Cardiac muscle cell (in vitro differentiated cells and primary cell): ENCODE measurements at places on chromosomes 7 and 10. TPM values are rescaled to one million over a fixed set of nuclear protein-coding genes. Genes with fewer than 3 reads are reported as not detected.

Gene VIPR2
- 2.2 and 2.7 TPM in 2 replicates for total RNA-seq

Gene IQCE
- 23.4 and 41.4 TPM in 2 replicates for total RNA-seq

GRCh38 chr10:26357203-26357602 is 80.9 kb upstream of the APBB1IP start:
- DNase-seq, result no peak

- peak; percentile 36 for DNase-seq
These were observed 982 bp downstream of the COBL start for GRCh38 chr7:51315393-51316261.

DNA sequence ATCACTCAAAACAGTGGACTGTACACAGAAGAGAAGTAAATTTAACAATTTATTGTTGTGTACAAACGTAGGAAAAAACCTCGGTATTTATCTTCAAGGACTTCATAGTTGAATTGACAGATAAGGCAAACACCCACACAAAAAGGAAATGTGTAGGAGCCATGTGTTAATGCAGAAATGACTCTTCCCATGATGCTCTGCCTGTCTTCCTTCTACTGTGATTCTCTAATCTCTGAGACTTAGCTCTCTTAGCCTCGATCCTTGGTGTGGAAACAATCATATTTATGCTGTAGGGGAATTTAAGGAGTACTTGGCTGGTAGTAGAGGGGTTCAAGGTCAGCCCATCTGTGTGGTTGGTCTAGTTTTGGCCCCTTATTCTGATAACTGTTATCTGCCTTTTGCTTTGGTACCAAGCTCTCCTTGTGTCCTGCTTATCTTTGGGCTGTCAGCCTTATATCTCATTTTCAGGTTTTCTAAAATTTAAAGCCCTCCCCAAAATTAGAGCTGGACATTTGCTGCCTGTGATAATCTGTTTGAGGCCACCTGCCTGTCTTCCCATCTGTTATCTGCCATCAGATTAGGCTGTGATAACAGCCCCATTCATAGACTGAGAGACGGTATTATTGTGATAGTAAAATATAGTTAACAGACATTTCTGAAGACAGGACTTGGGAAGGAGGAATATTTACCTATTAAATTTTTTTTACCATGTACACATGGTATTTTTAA is 81.7 kb downstream of the GPR85 start:
- DNase-seq, result no peak

DNA sequence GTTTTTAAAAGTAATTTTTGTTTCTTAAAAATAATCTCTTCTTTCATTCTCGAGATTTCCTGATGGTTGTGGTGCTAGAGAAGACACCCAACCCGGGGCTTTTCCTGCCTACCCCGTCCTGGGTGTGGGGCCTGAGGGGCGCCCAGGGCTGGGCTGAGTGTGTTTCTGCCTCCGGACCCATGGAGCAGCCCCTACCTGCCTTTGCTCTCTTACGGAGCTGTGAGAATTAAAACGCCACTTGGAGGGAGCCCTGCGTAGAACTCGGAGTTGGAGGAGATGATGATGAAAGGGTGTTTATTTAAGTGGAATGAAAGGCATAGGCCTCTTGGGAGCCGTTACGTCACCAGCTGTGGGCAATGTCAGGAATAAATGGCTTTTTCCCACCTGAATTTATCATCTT is 261.8 kb upstream of the SHH start:
- no peak for DNase-seq

DNA sequence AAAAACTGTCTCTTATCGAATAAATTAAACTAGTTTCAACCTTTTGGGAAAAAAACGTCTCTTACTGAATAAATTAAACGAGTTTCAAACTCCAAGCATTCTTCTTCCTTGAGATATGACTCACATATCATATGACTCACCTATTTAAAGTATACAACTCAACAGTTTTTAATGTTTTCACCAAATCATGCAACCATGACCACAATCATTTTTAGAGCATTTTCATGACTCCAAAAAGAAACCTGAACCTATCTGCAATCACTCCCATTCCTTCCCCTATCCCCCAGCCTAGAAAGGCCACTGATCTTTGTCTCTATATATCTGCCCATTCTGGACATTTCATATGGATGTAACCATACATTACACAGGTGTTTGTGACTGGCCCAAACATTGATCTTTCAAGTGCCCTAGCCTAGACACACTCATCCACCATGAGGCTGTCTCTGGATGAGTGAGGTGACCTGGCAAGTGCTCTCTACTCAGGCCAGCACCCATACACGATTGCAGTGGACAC is 115.3 kb downstream of the PIP4K2A start:
- DNase-seq, result peak; percentile 53

DNA sequence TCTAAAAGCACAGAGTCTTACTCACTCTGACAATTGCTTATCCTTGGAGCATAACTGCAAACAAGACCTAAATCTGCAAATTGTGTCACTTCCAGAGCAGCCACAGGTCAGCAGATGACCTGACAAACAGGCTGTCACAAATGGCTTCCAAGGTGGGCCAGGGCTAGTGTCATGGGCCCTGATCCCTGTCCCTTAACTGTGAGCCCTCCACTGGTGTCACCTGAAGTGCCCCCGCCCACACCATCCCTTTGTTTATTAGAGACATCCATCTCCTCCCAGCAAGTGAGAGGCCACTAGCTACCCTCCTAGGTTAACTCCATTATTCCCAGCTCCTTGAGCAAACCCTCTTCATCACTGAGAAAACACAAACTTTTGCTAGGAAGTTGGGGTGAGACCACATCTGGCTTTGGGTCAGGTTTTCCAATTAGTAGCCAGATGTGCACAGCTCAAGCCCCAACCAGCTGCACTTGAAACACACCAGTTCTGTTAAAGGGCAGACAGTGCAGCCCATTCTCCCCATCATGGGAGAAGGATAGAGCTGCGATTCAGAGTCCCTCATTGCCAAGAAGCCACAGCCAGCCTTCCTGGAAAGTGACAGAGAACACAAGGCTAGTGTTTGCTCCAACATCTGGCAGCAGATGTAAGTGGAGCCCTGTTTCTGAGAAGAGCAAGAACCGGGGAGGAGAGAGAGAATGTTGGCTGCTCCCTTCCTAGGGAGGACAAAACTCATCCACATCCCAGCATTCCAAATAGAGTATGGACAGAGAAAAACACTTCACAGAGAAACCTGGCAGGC is 75.7 kb upstream of the NANOS1 start:
- no peak for DNase-seq

DNA sequence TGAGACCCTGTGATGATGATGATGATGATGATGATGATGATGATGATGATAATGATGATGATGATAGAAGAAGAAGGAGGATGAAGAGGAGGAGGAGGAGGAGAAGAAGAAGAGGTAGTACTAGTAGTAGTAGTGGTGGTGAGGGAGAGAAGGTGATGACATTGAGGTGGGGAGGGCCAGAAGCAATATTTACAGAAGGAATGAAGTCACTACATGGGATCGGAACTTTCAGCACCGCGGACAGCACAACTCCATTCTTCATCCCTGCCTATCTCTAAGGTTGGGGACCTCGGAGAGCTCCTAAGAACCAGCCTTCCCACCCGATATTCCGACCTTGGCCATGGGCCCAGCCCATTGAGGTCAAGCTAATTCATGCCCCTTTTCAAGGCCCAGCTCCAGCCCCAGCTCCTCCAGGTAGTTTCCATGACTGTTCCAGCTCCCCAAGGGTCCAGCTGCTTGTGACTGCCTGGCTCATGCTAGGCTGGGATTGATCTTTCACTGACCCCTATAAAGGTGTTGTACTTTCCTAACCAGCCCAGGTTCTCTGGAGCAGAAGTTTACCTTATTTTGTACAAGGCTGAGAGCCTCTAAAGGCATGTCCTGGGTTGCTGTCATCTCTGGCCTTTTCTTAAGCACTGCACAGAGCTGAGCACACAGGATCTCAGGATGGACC is 10.3 kb downstream of the CRHR2 start:
- peak; percentile 91 for DNase-seq

DNA sequence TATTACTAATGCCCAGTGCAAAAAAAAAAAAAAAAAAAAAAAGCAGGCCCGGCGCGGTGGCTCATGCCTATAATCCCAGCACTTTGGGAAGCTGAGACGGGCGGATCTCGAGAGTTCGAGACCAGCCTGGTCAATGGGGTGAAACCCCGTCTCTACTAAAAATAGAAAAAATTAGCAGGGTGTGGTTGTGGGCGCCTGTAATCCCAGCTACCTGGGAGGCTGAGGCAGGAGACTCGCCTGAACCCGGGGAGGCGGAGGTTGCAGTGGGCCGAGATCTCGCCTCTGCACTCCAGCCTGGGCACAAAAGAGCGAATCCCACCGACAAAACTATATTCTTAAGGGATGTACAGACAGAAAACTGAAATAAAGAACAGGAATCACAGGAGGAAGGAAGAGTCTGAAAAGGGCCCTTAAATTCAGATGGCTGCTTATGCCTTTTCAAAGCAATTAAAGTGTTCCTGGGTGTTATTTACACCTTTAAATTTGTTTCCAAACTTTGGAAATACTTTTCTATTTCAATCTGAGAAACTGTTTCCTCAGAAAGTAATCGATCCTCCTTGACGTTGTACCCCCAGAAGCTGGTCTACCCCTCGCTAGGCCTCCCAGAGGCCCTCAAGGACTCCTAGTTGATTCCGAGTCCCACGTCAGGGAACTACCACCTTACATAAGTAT is 2.0 kb upstream of the KMT2E start:
- no peak for DNase-seq

DNA sequence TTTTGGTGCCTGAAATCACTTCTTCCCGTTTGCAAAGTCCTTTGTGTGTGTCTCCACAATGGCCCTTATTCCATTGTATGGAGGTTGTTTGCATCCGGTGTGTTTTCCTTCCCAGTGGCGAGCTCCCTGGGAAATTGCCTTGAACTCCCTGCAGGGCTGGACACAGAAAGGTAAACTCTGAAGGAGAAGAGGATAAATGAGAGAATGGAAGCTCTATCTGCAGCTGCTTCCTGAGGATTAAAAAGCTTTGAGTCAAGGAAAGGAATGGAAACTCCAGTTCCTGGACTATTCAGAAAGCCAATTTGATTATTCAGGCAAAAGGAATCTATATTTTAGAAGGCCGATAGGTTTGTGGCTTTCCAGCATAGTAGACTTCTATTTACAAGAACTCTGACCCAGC is 4.4 kb upstream of the GRK5 start:
- peak; percentile 27 for DNase-seq

DNA sequence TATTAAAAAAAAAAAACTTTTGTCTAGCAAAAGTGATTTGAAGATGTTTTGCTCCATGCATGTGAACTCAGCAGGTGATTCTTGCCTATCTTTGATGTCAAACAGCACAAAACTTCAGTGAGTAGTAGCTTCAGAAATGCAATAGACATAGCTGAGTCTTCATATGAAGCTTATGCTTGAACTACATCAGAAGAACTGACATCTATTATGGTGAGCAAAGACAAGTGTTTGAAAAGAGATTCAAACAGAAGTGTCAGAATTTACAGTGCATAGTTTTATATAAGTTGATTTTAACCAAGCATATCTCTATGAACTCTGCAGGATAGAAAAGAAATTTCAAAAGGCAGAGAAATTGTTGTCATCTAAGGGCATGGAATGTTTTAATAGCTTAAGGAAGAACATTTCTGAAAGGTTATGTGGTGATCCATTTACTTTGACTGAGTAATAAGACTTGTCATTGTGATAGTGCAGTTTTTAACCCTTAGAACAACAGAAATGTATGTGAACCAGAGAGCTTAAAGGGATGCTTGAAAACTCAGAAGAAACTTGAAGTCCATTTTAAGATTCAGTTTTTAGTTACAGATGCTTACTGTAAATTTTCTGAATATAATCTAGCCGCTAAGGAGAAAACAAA is 351.4 kb downstream of the MDFIC start:
- no peak for DNase-seq

- no peak for DNase-seq
These were observed 163.8 kb upstream of the KLF6 start for GRCh38 chr10:3948843-3949242.

- peak; percentile 77 for DNase-seq
These were observed 114.8 kb upstream of the ARID5B start for GRCh38 chr10:61786728-61787127.

DNA sequence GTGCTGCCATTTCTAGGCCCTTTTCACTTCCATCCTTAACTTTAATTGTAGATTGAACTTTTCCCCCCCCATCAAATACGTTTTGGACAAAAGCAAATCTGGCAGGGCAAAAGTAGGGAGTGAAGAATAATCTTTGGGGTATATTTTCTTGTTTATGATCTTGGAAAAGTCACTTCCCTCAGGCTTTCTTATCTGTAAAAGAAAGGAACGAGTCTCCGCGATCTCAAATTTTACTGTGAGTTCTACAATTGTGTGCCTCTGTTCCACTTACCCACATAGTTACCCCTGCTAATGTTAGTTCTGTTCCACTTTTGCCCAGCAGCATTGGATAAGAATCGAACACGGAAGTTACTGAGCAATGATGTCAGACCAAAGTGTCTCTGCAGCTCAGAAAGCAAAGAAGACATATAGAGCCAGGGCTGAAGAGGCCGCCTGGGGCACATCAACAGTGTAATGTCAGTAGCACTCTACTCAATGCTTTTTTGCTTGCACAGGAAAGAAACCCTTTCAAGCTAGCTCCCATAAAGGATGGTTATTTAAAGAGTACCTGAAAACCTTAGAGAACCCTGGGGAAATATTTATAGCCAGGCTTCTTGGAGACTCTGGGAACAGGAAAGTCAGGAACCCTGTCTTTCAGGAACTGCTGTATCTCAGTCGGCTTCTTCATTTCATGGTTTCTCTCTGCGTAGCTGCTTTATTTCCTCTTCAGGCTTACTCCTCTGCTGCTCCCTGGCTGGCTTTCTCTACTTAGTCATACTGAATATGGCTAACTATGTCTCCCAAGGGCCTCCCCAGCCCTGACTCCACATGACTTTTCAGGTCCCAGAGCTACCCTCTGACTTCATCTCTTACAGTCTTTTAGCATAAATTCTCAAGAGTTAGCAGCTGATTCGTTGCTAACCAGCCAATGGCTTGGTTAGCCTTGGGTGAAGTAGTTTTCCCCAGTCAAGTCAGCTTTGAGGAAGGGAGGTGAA is 123.7 kb upstream of the FAM3C start:
- DNase-seq, result no peak

DNA sequence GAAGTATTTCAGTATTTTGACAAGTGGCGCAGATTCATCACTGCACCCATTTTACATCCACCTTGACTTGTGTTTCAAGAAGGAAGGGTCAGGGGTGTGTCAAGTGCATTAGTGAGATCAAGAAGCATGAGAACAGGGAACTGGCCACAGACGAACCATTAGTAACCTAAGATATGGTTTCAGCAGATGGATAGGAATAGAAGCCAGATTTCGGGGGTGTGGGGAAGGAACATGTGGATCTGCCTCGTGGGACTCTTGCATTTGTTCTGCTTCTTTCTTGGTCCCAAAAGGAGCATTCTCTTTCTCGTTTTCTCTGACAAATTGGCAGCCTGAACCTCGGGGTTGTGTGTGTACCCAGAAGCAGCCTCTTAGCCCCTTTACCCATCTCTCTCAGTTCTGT is 9.6 kb downstream of the DENND2A start:
- DNase-seq, result no peak

GRCh38 chr10:110376021-110376766 is 71.5 kb upstream of the SMNDC1 start:
- no peak for DNase-seq
